NCI-H1436 treated with DMSO at 0.1 percent for 48 hours (cell line): ENCODE measurements at places on chromosomes 12 and 14.

DNA sequence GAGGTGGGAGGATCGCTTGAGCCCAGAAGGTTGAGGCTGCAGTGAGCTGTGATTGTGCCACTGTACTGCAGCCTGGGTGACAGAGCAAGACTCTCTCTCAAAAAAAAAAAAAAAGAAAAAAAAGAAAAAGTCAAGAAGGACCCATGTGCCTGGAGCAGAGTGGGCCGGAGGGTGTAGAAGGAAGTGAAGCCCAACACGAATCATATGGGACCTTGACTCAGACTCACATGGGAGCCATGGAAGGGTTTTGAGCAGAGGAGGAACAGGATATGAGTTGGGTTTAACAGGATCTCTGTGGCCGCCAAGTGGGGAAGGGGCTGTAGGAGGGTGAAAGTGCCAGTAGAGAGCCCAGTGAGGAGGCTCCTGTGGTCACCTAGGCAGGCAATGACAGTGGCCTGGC lies 165.4 kb downstream of the PHETA1 start:
- DNase-seq, result no peak

DNA sequence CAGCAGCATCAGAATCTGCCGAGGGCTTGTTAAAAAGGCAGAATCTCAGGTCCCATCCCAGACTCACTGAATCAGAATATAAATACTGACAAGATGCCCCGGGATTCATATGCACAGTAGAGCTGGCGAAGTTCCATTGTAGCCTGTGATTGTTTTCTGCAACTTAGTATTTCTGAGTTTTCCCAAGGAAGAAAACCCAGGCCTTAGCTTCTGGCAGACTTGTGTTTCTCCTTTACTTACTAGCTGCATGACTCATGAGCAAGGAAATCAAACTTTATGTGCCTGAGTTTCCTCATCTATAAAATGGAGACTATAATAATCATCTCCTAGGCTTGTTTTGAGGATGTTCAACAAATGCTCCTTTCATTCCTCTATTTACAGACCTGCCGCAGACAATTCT lies 278.5 kb upstream of the PLEKHG7 start:
- no peak for DNase-seq

GRCh38 chr12:121838126-121838525 lies 20.5 kb downstream of the HPD start:
- no peak for DNase-seq

- no peak for DNase-seq
Observed at GRCh38 chr12:55935738-55936151, 4.8 kb downstream of the DGKA start.

DNA sequence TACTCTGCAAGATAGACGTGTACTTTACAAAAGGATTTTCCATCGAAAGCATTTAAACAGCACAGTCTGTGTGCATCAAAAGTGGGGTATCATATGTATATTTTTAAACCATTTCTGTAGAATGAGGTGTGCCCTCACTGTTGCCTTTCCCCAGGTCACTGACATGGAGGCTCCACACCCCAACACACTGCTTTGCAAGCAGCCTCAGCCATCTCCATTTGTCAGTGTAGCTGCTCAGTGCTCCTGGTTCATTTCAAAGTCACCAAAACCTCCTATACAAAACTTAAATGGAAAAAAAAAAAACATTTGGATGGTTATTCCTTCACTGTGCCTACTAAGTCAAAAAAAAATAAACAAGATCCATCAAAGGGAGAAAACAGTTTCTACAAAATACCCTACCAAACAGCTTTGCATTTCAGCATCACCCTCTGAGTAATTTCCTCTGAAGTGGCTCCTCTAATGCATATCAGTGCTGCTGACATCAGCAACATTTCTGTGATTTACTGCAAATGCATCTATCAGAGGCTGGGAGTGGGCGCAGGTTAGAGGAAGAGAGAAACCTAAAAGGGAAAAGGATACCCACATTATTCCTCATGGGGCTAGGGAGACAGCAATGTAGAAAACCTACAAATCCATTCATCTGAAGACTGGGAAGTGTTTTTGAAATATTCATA lies 46.0 kb downstream of the KCNK10 start:
- DNase-seq, result no peak

GRCh38 chr12:111222523-111222922 lies 146.4 kb downstream of the PHETA1 start:
- DNase-seq, result no peak

- no peak for DNase-seq
Observed at GRCh38 chr12:82867762-82868500, 181.2 kb downstream of the TMTC2 start.

GRCh38 chr14:70525691-70526090 lies 9.1 kb downstream of the ADAM20 start:
- no peak for DNase-seq

- DNase-seq, result no peak
Observed at GRCh38 chr12:6774499-6775062, 2.3 kb downstream of the LAG3 start.

DNA sequence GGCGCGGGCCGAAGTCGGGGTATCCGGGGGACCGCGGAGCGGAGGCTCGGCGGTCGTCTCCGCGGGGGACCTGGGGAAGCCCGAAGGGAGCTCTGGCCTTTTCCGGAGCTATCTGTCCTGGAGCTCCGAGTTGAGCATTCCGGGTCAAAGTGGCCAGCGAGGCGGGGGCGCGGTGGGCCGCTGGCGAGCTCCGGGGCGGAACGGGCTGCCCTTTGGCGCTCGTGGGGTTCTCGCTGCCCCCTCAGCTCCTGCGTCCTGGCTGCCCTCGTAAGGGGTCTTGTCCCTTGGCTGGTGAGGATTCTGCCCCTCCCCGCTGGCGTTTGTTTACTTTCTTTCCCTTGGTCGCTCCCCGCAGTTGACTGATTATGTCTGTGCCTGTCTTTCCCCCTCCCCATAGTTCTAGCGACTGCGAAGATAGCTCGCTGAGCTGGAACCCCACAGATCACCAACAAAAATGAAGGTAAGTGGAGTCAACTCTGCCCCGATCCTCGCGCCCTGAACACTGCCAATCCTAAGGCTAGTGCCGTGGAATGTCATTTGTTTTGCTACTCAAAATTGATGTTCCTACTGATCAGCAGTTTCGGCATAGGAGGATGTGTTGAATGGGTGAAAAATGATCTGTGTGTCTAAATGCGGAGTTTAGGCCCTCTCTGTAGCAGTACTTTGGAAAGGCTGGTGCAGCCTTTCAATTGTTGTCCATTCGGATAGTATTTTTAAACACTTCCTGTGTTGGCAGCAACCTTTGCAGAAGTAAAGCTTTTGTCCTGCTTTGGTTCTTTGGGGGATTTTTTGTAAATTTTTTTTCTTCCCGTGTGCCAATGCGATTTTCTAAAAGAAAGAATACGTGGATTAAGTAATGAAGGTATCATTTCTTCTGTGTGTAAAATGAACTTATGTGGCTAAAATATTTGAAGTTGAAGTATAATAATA lies 1.3 kb downstream of the ARID4A start:
- DNase-seq, result no peak

GRCh38 chr14:52692248-52692962 lies 3.0 kb downstream of the ERO1A start:
- DNase-seq, result no peak

- DNase-seq, result peak; percentile 40
Observed at GRCh38 chr12:96401076-96401871, 1.0 kb upstream of the CDK17 start.

DNA sequence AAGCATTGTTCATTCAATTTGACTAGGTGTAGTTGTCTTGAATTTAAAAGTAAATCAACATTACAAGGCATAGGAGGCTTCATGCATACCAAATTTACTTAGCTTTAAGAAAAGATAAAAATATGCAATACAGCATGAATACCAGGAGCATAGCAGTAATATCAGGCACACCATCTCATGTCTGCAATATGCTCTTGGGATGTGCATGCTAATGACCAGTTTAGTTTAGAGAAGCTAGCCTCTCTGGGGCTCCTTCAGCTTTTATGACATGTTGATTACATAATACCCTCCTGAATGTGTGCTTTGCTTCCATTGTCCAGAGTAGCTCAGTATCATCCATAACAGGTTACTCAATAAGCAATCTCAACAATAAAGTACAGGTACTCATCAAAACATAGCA lies 497.2 kb downstream of the FLRT2 start:
- no peak for DNase-seq

DNA sequence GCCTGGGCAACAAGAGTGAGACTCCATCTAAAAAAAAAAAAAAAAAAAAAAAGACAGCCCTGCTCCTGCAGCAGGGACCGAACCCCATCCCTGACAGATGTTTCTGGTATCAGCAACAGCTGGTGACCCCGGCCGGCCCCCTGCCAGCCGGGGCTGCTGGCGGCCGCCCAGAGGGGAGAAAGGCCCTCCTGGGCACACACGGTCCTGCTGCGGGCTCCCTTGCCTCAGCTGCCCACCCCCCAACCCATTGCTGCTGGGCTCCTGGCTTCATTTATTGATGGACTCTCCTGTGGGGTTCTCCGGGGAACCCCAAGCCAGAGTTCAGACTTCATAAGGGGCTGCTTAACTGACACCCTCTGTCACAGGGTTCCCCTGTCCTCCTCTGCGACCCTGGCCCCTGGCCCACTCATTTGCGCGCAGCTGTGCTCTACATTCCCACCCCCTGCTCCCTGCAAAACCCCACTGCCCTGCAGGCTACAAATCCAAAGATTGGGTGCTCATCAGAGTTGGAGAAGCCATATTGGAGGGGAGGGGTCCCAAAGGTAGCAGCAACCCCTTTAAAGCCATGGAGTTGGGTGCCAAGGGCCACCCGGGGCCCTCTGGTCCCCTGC lies 103.6 kb upstream of the RTL1 start:
- DNase-seq, result no peak

- no peak for DNase-seq
Observed at GRCh38 chr12:25397001-25397400, 146.3 kb upstream of the KRAS start.

DNA sequence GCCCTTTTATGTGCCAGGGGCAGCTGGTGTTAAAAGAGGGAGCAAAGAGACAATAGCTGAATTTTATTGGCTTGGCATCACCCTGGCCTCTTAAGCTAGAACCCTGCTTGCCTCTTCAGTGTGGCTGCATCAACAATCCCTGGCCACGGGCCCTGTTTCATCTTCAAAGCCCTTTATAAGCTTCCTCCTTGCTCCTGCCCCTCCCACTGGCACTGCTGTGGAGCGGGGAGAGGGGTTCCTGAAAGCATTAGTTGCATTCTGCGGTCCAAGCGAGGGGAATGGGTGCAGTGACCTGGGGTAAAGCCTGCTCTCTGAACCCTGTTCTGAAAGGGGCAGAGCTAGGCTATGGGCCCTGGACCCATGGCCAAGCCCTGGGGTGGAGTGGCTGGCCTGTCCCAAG lies 220 bp upstream of the KRT83 start:
- no peak for DNase-seq

GRCh38 chr14:97554597-97554996 lies 757.4 kb downstream of the VRK1 start:
- no peak for DNase-seq

- no peak for DNase-seq
Observed at GRCh38 chr14:73245480-73246325, 8.4 kb downstream of the PAPLN start.

DNA sequence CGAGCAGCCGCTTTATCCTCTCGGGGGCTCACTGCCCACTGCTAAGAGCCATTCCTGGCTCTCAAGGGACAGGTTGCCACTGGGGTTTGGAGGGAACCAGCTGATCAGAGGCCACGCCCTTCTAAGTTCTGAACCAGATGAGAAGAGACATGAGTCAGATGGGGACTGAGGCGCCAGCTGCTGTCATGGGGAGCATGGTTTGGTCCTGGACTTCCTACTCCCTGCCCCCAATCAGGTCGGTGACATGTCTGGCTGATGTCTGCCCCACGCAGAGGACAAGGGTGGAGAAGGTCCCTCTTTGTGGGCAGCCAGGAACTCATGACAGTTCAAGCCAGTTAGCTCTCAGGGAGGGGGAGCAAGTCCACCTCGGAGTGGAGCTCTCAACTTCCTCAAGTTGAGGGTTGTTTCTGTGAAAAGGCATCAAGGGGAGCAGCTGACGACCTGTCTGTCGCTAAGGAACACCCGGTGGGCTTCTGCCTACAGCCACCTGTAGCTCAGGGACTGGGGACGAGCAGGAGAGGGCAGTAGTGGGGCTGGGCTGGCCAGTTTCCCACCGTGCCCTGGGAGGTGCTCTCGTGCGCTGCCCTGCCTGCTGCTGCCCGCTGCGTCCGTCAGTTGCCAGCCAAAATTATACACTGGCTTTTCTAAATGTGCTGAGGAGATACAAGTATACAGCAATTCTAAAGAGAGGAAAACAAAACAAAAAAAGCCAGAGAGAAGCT lies 20.5 kb downstream of the PSMC1 start:
- DNase-seq, result no peak

GRCh38 chr12:50283229-50283923 lies at the start of gene LIMA1:
LIMA1 (minus strand) TSS chr12:50283520; CDS start chr12:50248751, 34,769 bp downstream.
- DNase-seq, result peak; percentile 57

DNA sequence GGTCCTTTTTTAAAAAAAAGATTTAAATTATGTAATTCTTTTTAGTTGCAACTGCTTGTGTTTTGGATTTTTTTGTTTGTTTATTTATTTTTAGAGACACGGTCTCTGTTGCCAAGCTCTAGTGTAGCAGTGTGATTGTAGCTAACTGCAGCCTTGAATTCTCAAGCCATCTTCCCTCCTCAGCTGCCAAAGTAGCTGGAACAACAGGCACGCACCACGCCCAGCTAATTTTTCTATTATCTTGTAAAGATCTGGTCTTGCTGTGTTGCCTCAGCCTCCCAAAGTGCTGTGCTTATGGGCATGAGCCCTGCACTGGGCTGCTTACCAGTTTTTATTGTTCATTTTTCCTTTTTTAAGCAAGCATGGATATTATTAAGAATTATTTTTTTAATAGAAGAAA lies 10.6 kb upstream of the ART4 start:
- DNase-seq, result no peak

DNA sequence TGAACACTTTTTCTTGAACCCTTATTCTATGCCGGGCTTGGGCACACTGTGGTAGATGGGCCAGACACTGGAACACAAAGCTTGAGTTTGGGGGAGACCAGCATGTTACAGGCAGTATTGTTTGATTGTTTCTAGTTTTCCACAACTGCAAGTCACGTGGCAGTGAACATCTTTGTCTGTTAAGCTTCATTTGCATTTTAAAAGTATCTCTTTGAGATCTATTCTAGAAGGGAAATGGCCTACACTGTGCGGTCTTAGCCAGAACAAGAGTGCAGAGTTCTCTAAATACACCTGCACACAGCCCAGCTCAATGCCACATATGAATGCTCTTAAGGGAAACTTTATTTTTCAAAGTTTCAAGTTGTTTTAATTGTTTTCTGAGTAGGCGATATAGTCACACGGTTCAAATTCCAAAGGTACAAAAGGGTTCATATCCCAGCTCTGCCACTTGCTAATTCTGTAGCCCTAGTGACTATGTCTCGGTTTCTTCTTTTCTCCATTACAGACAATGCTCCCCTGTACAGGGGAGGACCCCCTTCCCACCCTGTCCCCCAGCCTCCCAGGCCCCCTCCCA lies 24.9 kb downstream of the RIN3 start:
- DNase-seq, result no peak

DNA sequence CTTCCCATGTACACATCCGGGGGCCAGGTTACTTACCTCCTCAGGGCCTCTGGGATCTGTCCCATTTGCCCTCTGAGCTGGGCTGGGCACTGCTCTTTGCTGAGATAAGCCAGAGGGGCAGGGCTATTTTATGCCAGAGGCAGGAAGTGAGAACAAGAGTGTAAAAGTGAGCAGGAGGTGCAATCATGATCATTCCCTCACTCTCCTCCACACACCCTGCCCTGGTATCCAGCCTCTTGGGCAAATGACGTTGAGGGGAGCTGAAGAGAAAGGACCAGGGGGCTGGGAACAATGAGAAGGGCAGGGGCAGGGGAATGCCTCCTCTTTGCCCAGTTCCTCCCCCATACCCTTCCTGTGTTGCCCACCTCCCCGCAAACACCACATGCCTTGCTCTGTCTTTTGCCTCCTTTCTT lies 4.2 kb downstream of the LPAR5 start:
- DNase-seq, result no peak
